ENCODE measurements at places on chromosomes 5 and 9. TPM values are rescaled to one million over a fixed set of nuclear protein-coding genes. Genes with fewer than 3 reads are reported as not detected.

The PCDHGC3 gene
- 18.6 TPM for total RNA-seq

The NOL8 gene
- total RNA-seq = 31.8 TPM

The NEUROG1 gene
- not detected for total RNA-seq

The AMACR gene
- 10.1 TPM for total RNA-seq

GRCh38 chr5:171961117-171961516 lies 45.3 kb downstream of the FBXW11 start:
- no peak overlapping the region for H3K27ac ChIP-seq
- peaks cover 9% of the 10 kb centered on the region for H3K4me1 ChIP-seq
- DNase-seq = no peak
- no peaks in the 10 kb centered on the region for H3K27me3 ChIP-seq
- no peaks in the 10 kb centered on the region for H3K36me3 ChIP-seq

DNA sequence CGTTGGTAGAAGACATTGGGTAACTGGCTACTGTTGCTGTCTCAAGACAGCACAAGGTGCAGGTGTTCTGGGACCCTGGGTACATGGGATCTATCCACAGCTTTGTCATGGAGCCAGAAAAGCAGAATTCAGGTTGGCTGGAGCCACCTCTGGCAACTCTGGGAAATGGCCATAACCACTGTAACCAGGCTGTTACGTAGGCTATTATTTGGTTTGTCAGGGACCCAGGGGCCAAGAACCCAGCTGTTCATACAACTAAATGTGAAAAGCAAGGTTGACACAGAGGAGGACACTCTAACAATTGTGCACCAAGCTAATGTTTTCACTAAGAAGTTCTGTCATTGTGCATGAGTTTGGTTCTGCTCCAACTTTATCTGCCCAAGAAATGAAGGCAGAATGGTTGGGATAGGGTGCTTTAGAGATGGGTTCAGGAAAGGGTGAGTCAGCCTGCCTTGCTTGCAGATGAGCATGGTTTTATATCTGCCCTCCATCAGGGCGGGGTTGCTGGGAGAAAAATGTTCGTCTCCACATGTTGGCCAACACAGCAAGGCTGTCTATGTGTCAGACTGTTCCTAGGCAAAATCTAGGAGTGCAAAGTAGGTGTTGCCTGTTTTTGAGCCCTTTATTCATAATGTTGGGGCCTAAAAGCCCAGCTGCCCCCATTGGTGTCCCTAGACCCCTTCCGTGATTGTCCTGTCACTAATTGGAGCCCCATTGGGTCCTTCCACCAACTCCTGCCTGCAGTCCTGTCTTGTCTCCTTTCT lies 131.3 kb upstream of the DAP start:
- H3K36me3 ChIP-seq = no peaks in the 10 kb centered on the region
- DNase-seq = no peak
- no peaks in the 10 kb centered on the region for H3K4me1 ChIP-seq

- H3K4me3 ChIP-seq = no peak overlapping the region
- H3K27me3 ChIP-seq = no peaks in the 10 kb centered on the region
- H3K4me1 ChIP-seq = no peaks in the 10 kb centered on the region
- no peak overlapping the region for H3K27ac ChIP-seq
Measured at GRCh38 chr9:71676460-71676859, 91.9 kb downstream of the CEMIP2 start.

DNA sequence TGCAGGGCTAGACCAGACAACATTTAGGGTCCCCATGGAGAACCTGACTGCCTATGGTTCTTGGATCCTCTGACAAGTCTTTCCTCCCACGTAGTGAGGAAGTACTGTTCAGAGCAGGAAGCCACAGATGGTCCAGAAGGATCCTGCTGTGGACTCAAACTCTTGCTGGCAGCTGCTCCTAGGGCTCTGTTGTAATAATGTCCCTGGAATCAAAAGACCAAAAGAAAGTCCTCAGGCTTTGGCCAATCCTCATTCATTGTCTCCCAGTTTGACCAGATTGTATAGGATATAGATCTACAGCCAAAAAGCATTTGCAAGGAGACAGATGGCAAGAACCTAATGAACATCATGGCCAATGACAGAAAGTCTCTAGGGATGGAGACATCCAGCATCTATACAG lies 53.9 kb downstream of the SEMA6A start:
- H3K27me3 ChIP-seq = no peaks in the 10 kb centered on the region
- no peak overlapping the region for H3K4me3 ChIP-seq
- H3K4me1 ChIP-seq = peaks cover 11% of the 10 kb centered on the region
- H3K36me3 ChIP-seq = no peaks in the 10 kb centered on the region

Measured in H1 (cell line).